ENCODE measurements at places on chromosomes 11 and 22. TPM values are rescaled to one million over a fixed set of nuclear protein-coding genes. Genes with fewer than 3 reads are reported as not detected.

MRGPRX3 gene
- total RNA-seq: not detected

MUC5AC gene
- total RNA-seq: not detected

GRIK4 gene
- 8.5 TPM for total RNA-seq

RAB38 gene
- total RNA-seq: 1.8 TPM

BTG4 gene
- not detected for total RNA-seq

MYEOV gene
- total RNA-seq: not detected

ACTN3 gene
- total RNA-seq: 0.23 TPM

MPPED2 gene
- total RNA-seq: 84.9 TPM

APLNR gene
- 25.1 TPM for total RNA-seq

OR52I1 gene
- not detected for total RNA-seq

SLC17A6 gene
- total RNA-seq: 134 TPM

C11orf87 gene
- total RNA-seq: 90.7 TPM

MRGPRG gene
- total RNA-seq: not detected

OR2AT4 gene
- not detected for total RNA-seq

ADAMTS8 gene
- 2.5 TPM for total RNA-seq

NAALAD2 gene
- total RNA-seq: 16.8 TPM

MRGPRE gene
- total RNA-seq: not detected

GLYAT gene
- not detected for total RNA-seq

TMPRSS4 gene
- total RNA-seq: not detected

FAT3 gene
- 304 TPM for total RNA-seq

FERMT3 gene
- 2.3 TPM for total RNA-seq

CDC45 gene
- total RNA-seq: 1.8 TPM

IL10RA gene
- 3.7 TPM for total RNA-seq

MUC15 gene
- not detected for total RNA-seq

SMTNL1 gene
- total RNA-seq: not detected

HBG2 gene
- 2,344 TPM for total RNA-seq

OR9Q1 gene
- total RNA-seq: not detected

GLB1L2 gene
- 3.2 TPM for total RNA-seq

CELSR1 gene
- 4.4 TPM for total RNA-seq

OR52H1 gene
- total RNA-seq: 0.69 TPM

MS4A12 gene
- total RNA-seq: not detected

OR4S1 gene
- total RNA-seq: not detected

NAALADL1 gene
- total RNA-seq: 4.2 TPM

TRIM49 gene
- total RNA-seq: 0.23 TPM

OR6Q1 gene
- not detected for total RNA-seq

IL18 gene
- 1.8 TPM for total RNA-seq

GGT5 gene
- total RNA-seq: 1.6 TPM

MUC6 gene
- total RNA-seq: not detected

ANO3 gene
- total RNA-seq: 6.2 TPM

BLID gene
- 1.8 TPM for total RNA-seq

UBE2L6 gene
- 51.4 TPM for total RNA-seq

LMNTD2 gene
- total RNA-seq: 0.23 TPM

CALCB gene
- 0.46 TPM for total RNA-seq

MS4A2 gene
- total RNA-seq: under 0.01 TPM

ME3 gene
- 75.0 TPM for total RNA-seq

DBX1 gene
- total RNA-seq: not detected

PDGFB gene
- 11.3 TPM for total RNA-seq

PTPRCAP gene
- total RNA-seq: not detected
